ENCODE measurements at places on chromosomes 1 and 21.

- DNase-seq: peak; percentile 9
Measured at GRCh38 chr1:72847651-72848050, 565.3 kb upstream of the NEGR1 start.

DNA sequence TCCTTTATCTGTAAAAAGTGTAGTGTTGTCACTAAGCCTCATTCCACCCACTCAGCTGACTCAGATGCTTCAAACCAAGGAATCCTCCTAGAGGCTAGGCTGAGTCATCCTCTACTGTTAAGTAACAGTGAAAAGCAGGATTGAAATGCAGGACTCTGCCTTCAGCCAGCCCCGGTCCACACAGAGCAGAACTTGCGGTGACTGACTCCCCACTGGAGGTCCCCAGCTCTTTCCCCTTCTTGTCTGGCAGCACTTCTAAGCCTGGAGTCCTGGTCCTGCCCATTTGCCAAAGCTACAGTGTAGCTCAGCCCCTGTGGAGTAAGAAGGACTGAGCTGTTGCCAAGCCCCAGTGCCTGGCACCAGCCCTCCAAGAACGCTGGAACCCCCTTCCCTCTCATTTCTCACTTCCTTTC is 1.7 kb downstream of the RAB7B start:
- no peak for DNase-seq

- DNase-seq: no peak
Measured at GRCh38 chr1:205792961-205793673, 17.8 kb upstream of the RAB29 start.

GRCh38 chr1:183070923-183071618 is 47.9 kb downstream of the LAMC1 start:
- DNase-seq: no peak

- no peak for DNase-seq
Measured at GRCh38 chr1:70220015-70220414, 1.2 kb upstream of the SRSF11 start.

DNA sequence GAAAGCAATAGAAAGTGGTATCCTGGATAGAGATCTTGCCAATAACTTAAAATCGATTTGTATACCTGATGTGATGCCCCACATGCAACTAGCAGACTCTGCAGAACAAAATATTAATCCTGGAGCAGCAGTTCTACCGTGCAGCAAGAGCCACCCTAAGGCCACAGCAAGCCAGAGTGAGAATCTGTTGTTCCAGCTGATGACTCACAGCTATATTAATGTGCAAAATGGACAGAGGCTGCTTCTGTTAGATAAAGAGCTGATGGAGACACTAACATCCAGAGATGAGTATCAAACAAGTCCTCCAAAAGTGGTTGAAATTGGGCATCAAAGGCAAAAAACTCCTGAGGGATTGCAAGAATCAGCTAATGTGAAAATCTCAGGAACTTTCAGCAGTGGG is 127.8 kb downstream of the MACF1 start:
- no peak for DNase-seq

DNA sequence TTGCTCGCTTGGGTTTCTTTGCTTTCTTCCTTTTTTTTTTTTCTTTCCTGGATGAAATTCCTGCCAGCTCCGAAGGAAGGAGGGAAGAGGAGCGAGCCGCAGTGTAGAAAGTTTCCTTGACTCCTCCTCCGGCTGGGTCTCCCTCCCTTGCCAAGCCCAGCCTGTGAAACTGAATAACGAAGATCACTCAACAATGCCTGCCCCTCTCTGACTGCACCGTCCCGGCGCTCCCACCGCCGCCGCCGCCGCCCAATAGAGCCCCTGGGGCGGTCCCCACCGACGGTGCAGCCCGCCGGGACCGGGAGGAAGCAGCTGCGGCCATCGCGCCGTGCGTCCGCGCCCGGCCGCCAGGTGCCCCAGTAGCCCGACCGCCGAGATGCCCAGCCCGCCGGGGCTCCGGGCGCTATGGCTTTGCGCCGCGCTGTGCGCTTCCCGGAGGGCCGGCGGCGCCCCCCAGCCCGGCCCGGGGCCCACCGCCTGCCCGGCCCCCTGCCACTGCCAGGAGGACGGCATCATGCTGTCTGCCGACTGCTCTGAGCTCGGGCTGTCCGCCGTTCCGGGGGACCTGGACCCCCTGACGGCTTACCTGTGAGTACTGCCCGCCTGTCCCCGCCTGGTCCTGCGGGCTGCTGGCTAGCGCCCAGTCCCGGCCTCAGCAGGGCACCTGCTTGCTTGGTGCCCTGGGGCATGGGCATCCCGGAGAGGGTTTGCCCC is at the start of gene LGR6:
TSS of gene LGR6 (plus strand) at position 186 of the 714 bp plus-strand sequence. CDS start at position 377, 191 bp downstream.
- DNase-seq: no peak

GRCh38 chr1:117372863-117373412 is 5.7 kb downstream of the MAN1A2 start:
- DNase-seq: no peak

GRCh38 chr1:163912170-163912884 is 590.6 kb downstream of the NUF2 start:
- no peak for DNase-seq

DNA sequence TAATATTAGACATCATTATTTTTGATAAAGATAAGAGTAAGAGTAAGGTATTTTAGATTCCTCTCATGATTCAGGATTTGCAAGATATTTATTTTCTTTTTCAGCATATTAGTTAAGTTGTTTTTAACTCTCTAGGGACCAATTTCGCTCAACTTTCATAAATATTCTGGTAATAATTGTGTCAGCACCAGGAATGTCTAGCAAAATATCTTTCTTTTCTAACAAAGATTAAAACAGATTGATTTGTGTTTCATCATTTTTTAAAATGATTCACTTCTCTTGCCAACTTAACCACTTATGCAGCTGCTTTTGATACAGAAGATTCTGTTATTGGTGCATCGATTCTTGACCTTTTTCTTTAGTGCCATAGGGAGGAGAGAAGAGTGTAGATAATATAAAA is 172.8 kb upstream of the PTGFR start:
- DNase-seq: no peak

GRCh38 chr1:232271991-232272589 is 357.8 kb downstream of the SIPA1L2 start:
- no peak for DNase-seq

GRCh38 chr21:29557200-29557599 is 258.5 kb downstream of the BACH1 start:
- DNase-seq: no peak

- peak; percentile 77 for DNase-seq
Measured at GRCh38 chr1:33342041-33342723, 21.3 kb upstream of the A3GALT2 start.

GRCh38 chr1:53552981-53553733 is 94.0 kb downstream of the DMRTB1 start:
- DNase-seq: no peak

GRCh38 chr1:18200918-18201317 is 93.3 kb downstream of the IGSF21 start:
- DNase-seq: no peak

DNA sequence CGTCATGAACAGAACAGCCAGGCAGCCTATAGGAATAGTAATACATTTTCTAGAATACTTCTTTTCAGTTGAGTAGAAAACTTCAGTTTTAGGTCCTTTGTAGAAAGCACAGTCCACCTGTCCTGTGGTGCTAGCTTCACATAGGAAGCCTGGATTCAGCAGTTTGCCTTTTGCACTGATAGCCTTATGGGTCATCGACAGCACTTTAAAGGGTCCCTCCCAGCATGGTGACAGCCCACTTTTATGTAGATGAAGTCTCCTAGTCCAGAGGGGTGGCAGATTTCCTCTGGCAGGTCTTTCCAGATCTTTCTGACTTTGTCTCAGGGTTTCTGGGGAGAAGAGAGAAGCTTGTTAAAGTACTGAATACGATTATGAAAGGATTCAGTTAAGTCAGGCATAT is 161.4 kb upstream of the TNR start:
- DNase-seq: no peak

DNA sequence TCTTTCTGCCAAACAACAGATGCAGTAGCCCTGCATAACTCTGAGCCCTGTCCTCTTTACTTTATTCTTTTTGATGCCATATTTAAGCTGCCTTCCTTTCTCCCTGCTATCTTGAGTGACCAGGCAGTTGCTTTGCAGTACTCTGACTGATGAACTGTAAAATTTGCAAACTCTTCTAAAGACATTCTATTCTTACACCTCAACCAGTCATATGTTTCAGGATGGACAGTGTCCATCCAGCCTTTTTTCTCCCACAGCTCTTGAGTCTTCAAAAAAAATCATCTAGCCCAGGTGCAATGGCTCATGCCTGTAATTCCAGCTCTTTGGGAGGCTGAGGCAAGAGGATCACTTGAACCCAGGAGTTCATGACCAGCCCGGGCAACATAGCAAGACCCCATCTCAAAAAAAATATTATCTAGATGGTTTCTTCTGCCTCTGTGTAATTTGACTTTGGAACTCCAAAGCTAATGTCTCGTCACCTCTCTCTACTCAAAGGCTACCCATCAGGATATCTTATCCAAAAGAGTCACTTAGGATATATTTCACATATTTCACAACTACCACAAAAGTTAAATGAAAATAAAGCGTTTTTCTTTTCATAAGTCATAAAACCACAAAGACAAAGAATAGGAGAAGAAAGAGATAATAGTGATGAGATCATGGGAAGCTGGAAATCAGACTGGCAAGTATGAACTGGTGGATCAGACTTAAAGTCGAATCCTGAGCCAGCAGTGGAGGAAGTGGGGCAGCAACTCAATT is 54.6 kb upstream of the IPO9 start:
- no peak for DNase-seq

GRCh38 chr1:32773018-32773763 is 44.0 kb downstream of the YARS1 start:
- DNase-seq: peak; percentile 65

- no peak for DNase-seq
Measured at GRCh38 chr1:227577500-227577899, 14.1 kb downstream of the ZNF678 start.
